ENCODE measurements at places on chromosomes 3 and 15.

- DNase-seq = no peak
Measured at GRCh38 chr15:34243226-34243625, 18.4 kb downstream of the EMC4 start.

- DNase-seq = no peak
Measured at GRCh38 chr3:12468276-12468675, 16.0 kb upstream of the TSEN2 start.

- DNase-seq = no peak
Measured at GRCh38 chr3:105974381-105974780, 105.6 kb upstream of the CBLB start.

- DNase-seq = no peak
Measured at GRCh38 chr15:96338074-96338765, 7.7 kb downstream of the NR2F2 start.

DNA sequence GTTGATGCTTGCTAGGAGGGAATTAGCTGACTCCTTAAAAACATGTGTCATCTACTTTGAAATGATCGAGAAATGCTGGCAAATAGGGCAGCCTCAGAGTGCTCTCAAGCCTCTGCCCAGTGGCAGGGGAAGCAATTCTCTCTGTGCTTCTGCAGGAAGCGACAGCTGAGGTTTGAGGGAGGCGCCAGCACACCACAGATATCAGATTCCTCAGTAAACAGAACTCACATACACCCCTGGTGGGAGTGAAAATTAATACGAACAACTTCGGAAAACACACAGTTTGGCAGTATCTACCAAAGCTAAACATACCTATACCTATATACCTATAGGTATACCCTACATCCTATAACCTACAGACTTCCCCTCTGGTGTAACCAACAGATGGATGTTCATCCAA, 61.3 kb downstream of the NSMCE3 start:
- DNase-seq = no peak

GRCh38 chr3:10901296-10901945, 85.4 kb downstream of the SLC6A11 start:
- DNase-seq = no peak

- no peak for DNase-seq
Measured at GRCh38 chr3:157051591-157051990, 108.4 kb downstream of the CCNL1 start.

- DNase-seq = no peak
Measured at GRCh38 chr3:29515451-29515850, 234.6 kb downstream of the RBMS3 start.

DNA sequence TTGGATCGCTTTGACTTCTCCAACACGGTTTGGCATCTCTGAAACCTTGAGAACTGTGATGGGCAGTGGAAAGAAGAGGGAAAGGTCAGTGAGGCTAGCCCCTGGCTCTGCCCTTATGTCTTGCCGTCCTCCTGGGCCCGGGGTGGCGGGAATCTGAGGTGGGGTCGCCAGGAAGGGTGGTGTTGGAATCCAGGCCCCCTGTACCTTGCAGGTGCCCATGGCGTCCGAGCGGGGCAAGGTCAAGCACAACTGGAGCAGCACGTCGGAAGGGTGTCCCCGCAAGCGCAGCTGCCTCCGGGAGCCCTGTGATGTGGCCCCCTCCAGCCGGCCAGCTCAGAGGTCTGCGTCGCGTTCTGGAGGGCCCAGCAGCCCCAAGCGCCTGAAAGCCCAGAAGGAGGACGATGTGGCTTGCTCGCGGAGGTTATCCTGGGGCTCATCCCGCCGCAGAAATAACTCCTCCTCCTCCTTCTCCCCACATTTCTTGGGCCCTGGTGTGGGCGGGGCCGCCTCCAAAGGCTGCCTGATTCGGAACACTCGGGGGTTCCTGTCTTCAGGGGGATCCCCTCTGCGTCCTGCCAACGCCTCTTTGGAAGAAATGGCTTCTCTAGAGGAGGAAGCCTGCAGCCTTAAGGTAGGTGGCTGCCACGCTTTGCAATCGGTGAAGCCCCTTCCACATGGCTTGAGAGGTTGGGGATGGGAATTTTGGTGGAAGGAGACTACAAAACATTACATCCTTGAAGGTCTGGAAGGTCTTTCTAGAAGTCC, 907 bp downstream of the TATDN2 start:
- peak; percentile 54 for DNase-seq

DNA sequence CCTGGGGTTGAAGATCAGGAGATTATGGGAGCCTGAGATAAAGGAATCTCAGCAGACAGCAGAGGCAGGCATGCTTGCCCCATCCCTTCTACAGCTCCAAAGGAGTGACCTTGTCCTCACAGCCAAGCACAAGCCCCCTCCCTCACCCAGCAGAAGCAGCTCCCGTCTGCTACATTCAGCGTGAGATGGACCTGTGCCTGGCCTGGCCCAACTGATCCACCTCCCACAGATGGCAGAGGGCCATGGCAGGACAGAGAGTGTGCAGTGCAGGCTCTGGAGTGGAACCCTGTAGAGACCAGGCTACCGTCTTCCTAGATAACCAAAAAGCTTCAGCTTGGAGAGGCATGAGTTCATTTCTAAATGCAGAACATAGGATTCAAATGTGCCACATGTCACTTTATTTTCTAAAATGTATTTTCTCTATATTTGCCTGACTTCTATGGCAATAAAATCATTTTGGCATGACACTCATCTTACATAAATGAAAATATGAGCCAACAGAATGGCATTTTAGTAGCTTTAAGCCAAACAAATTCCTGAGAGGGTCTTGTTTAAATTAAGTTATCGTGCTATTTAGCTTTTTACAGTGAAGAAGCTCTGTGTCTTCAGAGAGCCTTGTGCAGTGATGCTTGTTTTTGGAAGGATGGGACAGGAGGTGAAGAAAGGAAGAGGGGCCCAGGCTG, 43.7 kb downstream of the SLC12A8 start:
- no peak for DNase-seq

DNA sequence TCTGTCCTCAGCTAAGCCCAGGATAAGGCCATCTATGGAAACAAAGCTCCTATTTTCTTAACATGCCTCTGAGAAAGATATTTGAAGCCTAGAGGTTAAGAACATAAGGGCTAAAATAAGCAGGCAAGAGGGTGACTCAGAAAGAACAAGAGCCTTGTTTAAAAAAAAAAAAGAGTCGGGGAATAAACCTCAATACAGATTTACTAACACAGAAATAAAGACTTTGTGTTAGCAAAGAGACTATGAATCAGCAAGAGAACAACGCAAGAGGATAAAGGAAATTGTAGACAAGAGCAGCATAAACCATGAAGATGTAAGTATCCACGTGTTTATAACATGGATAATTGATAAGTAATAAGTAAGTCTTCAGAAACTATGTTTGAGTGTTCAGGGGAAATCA, 36.0 kb downstream of the RAB27A start:
- no peak for DNase-seq

GRCh38 chr3:197428117-197428801, 127.5 kb downstream of the BDH1 start:
- DNase-seq = peak; percentile 64

- DNase-seq = no peak
Measured at GRCh38 chr15:43930079-43930478, 103.3 kb downstream of the WDR76 start.

GRCh38 chr3:79406175-79406574, 361.6 kb downstream of the ROBO1 start:
- DNase-seq = no peak

GRCh38 chr3:144458283-144458682, 486.7 kb downstream of the DIPK2A start:
- DNase-seq = no peak

DNA sequence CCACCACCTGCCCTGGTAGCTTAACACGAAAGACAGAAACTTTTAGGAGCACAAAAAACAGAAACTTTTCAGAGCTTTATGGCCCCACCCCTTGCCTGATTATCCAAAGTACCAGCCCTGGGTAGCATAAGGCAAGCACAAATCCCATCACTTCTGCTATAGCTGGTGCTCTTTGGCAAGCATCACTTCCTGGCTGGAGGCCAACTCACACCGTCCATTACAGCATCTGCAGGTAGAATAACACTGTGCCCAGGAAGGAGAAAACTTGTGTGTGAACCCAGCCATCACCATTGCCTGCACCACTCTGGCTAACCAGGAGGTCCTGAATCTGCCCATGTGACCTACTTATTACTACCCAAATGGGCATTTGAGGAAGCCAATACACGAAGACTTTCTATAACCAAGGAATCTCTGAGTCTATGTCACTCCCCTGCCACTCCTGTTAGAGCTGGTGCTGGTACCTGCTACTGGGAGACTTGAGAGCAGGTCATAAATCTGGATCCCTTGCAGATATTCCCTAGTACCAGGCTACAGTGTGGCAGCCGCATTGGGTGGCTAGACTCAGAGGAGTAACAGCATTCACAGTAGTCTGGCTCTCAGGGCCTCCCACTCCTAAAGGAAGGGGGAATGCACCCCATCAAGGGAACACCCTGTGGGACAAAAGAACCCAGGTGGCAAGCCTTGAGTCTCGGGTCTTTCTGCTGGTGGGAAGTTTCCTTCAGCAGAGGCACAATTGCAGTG, 73.3 kb upstream of the AKAP13 start:
- no peak for DNase-seq

DNA sequence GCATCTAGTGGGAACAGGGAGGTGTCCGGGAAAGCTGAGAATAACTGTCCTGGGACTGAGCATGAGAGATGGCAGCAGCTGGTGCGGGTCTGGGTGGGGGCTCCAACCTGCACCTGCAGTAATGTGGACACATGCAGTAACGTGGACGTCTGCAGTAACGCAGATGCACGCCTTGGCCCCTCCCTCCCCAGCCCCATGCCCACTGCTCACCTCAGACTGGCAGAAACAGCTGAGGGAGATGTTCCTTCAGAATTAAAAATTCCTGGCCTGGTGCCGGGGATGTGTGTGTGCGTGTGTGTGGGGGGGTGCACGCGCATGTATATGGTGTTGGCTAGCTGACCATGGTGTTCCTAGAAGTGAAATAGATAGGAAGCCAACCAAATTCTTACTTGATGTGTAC, 86.7 kb upstream of the OXTR start:
- DNase-seq = no peak

GRCh38 chr3:195809291-195809785, 2.4 kb downstream of the MUC4 start:
- no peak for DNase-seq

DNA sequence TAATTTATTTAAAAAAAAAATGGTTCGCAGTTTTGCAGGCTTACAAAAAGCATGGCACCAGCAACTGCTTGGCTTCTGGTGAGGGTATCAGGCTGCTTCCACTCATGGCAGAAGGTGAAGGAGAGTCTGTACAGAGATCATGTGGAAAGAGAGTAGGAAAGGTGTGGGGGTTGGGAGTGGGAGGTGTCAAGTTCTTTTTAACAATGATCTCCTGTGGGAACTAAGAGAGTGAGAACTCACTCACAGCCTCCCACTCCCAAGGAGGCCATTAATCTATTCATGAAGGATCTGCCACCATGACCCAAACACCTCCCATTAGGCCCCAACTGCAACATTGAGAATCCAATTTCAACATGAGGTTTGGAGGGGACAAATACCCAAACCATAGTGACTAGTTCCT, 21.1 kb upstream of the ACTL6A start:
- DNase-seq = no peak

- no peak for DNase-seq
Measured at GRCh38 chr3:63654931-63655330, 2.5 kb downstream of the SNTN start.

GRCh38 chr15:64990168-64990470, 405 bp upstream of the SPG21 start:
- DNase-seq = no peak

DNA sequence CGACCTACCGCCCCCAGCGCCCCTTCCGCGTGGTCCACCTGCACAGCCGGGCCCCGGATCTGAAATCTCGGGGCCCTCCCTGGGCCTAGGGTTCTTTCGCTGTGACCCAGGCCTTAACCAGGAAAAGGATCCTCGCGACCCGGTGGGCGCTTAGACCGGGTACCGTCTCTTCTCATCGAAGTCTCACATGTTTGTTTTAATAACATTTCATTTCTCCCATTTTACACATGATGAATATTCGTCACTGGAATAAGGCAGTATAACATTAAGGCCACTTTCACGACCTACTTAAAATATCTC, 277 bp upstream of the DALRD3 start:
- no peak for DNase-seq

DNA sequence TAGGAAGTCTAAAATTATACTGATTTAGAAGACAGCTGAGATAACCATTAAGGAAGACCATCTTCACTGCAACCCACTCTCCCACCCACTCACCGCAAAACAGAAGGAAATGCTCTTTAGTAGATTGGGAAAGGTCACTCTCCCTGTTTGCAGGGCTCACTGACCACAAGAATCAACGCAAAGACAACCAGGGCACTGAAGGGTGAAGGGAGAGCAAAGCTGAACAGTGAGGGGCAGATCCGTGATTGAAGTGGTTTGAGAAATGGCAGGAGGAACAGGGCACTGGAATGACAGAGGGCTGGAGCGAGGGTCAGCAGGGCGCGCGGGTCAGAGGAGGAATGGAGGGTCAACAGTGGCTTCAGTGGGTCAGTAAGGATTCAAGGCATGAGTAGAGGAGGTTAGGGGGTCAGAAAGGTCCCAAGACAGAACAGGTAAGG, 520 bp downstream of the MESD start:
- DNase-seq = no peak

- no peak for DNase-seq
Measured at GRCh38 chr3:34511891-34512290, 713.5 kb downstream of the PDCD6IP start.

DNA sequence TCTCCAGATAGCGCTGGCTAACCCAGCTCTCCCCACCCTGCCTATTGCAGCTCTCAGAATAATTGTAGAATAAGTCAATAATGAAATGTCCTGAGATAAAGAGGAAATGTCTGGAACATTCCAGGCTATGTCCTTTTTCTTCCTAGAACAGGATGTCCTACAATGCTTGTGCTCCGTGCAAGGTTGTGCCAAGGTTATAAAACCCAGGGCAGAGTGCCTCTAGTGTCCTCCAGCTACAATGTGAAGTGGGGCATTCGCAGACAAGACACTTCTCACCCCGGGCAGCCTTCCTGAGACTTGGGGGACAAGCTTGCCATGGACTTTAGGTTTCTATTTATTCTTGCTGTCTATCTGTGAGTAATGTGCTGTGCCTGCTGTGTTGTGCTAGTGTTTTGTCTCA, 900.6 kb downstream of the TUSC7 start:
- no peak for DNase-seq
